ENCODE measurements at places on chromosomes 16 and 17.

- DNase-seq: no peak
These were observed 73.2 kb upstream of the MRTFB start for GRCh38 chr16:13997933-13998332.

DNA sequence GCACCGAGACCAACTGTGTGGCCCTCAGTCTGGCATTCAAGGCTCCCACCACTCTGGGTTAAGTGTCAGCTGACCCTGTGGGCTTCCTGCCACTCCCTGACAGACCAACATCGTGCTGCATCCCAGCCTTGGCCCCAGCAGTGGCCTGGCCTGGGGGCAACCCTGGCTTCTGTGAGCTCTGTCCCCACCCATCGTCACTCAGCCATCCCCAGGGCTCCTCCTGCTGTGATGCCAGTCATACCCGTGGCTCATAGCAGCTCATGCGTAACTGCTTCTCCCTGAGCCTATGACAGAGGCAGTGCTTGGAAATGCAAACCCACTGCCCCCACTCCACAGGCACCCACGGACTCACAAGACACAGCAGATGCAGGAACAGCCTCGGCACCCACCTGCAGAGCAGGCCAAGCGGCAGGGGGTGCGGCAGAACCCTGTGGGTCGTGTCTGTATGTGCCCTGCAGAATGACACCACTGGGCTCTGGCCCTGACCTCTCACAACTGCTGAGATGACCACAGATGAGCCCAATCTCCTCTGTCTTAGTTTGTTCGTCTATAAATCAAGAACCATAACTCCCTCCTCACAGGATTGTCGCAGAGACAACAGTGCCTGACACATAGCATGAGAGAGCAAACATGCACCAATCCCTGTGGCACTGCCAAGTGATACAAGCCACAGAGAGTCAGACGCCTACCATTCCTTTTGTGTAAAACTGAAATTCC, 26.6 kb downstream of the PIEZO1 start:
- no peak for DNase-seq

- DNase-seq: no peak
These were observed 11.3 kb downstream of the CACNG4 start for GRCh38 chr17:66975614-66976378.

DNA sequence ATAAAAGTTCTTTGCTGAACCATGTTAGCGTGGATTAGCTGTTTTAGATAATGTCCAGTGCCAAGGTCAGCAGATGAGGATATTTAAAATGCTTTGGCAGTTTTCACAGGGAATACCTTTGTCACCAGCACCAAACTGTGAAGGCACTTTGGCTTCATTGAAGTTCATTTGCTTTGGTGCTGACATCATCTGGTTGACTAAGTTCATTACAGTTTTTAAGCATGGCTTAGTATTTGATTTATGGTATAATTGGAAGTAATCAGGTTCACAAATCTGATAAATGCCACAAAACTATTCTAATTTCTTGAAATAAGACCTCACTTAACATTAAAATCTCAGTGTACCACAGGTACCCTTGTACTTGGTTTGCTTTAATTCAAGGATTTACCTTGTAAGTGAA, 4.3 kb downstream of the GID4 start:
- DNase-seq: no peak

DNA sequence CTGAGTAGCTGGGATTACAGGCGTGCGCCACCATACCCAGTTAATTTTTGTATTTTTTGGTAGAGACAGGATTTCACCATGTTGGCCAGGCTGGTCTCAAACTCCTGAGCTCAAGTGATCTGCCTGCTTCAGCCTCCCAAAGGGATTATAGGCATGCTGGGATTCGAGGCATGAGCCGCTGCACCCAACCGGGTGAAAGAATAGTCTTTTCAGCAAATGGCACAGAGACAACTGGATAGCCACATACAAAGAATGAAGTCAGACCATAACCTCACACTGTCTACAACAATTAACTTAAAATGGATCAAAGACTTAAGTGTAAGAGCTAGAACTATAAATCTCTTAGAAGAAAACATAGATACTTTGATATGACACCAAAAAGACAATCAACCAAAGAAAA, 67.6 kb downstream of the TBC1D16 start:
- DNase-seq: no peak

- DNase-seq: no peak
These were observed 250.4 kb downstream of the MRTFB start for GRCh38 chr16:14321542-14321941.

DNA sequence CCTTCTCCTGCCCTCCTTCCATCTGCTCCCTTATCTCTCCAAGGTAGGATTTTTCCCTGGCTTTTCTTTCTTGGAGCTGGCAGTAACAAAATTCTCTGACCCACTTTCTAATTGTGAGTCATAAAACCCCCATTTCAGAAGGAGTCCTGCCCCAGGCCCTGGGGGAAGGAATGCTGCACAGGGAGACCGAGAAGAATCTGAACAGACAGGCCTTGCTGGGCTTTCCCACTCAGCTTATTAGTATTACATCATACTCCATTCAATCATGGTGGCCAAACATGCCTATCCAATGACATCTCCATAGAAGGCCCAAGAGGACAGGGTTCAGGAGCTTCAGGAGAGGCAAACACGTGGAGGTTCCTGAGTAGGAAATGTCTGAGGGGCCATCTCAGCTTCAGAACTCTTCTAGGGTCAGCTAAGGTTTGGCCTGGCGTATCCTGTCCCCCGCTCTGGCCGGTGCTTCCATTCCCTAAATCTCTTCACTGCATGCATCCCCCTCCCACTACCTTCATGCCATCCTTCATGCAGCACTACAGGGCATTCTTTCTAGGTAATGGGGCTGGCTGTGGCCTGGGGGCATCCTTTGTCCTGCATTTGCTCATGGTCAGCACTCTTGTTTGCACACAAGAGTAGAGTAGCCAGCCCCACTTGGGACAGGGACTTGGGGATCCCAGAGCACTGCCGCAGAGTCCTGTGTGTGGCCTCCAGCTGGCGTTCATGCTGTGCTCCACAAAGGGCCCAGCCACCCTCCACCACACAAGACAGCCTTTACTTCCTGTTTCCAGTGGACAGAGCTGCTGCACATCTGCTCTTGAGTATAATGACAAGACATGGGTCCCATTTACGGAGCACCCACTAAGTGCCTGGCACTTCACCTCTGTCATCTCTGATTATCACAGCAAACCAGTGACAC, 8.2 kb downstream of the SLC6A2 start:
- DNase-seq: no peak

GRCh38 chr16:787978-788398, at the start of gene RPUSD1:
Gene RPUSD1 (minus strand): TSS chr16:788381. CDS start chr16:787737, 644 bp downstream.
- DNase-seq: no peak

DNA sequence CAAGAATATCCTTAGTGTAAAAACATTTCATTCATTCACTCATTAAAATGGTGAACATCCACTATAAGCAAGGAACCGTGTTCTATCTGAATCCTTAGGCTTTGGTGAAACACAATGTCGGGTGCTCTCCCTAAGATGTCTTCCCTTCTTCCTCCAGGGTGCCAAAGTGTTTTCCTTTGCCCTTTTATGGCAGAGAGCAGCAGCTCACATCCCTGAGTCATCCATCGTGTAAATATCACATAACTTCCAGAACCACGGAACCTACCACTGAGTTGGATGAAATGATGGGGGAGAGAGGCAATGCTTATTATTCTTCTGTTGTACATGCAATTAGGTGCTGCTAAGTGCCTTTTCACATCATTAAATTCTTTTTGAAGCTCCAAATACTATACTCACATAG, 50.2 kb downstream of the DNAH3 start:
- no peak for DNase-seq

DNA sequence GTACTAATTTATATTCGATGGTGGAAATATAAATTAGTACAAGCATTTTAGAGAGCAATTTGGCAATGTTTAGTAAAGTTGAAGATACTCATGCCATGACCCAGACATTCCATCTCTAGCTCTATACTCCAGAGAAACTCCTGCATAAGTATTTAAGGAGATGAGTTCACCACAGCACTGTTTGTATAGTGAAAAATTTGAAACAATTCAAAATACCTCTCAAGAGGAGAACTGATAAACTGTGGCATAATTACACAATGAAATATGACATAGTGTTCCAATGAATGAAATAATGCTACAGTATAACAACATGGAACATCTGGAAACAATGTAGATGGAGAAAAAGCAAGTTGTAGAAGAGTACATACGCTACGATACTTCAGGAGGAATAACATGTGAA, 48.6 kb upstream of the IRX3 start:
- DNase-seq: no peak

DNA sequence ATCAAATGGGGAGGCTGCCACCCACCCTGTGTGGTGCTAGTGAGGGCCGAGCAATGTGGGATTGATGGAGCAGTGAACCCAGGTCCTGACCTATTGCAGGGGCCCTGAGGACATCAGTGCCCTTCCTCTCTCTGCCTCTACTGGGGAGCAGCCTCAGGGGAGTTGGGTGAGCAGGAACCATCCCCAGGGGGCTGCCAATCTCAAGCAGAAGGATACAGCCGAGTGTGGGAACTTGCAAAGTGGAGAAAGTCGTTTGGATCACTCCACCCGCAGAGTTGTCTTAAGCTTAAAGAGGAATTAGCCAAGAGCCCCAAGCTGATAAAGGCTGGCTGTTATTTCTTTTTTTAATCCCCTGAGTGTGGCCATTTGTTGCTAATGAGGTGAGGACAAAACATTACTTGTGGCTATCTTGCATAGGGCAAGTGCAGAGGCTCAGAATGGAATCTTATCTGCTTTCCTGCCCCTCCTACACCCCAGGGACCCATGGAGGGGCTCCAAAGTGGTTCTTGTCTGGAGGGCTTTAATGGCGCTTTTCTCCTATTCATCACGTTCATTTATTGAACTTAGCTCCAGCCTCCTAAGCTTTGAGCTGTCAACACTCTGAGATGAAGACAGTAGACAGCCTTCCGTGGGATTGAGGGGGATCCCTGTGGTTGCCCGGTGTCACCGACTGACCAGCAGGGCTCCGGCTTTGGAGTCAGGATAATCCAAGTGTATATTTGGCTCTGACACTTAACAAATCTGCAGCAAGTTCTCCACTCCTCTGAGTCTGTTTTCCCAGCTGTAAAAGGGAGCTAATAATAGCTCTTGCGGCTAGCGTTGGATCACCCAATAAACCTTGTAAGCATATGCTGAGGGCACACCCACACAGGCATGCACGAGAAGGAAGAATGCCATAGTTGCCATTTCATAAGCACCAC, 45.1 kb downstream of the MYH11 start:
- DNase-seq: no peak

DNA sequence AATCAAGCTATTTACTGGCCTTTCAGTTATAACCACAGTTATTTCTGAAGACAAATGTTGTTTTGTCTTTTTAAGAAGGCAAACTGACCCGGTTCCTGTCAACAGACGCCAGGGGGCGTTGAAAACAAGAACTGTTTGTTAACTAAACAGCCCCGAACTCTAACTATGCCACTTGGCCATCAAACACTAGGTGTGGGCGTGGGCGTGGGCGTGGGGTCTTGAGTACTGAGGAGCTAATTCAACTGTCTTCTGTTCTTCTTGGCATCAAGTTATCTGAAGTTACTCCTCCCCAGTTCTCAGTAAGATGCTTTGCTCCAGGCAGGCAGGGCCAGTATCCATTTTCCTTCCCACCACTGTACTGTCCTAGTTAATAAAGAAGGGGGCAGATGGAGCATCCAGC, 63.3 kb upstream of the MTMR4 start:
- DNase-seq: peak; percentile 60

GRCh38 chr16:11972128-11972527, 4.4 kb upstream of the SNX29 start:
- no peak for DNase-seq

DNA sequence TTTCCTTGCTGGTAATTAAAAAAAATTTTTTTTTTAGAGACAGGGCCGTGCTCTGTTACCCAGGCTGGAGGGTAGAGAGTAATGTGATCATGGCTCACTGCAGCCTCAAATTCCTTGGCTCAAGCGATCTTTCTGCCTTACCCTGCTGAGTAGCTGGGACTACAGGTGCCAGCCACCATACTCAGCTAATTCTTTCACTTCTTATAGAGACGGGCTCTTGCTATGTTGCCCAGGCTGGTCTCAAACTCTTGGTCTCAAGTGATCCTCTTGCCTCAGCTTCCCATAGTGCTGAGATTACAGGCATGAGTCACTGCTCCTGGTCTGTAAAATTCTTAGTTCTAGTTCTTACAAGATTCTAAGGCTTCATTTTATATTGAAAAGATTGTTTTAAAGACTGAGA, 11.1 kb downstream of the SMIM36 start:
- no peak for DNase-seq

GRCh38 chr17:46166692-46167249, 26.5 kb downstream of the KANSL1 start:
- DNase-seq: no peak

GRCh38 chr17:20982589-20983358, 60.0 kb downstream of the USP22 start:
- no peak for DNase-seq

DNA sequence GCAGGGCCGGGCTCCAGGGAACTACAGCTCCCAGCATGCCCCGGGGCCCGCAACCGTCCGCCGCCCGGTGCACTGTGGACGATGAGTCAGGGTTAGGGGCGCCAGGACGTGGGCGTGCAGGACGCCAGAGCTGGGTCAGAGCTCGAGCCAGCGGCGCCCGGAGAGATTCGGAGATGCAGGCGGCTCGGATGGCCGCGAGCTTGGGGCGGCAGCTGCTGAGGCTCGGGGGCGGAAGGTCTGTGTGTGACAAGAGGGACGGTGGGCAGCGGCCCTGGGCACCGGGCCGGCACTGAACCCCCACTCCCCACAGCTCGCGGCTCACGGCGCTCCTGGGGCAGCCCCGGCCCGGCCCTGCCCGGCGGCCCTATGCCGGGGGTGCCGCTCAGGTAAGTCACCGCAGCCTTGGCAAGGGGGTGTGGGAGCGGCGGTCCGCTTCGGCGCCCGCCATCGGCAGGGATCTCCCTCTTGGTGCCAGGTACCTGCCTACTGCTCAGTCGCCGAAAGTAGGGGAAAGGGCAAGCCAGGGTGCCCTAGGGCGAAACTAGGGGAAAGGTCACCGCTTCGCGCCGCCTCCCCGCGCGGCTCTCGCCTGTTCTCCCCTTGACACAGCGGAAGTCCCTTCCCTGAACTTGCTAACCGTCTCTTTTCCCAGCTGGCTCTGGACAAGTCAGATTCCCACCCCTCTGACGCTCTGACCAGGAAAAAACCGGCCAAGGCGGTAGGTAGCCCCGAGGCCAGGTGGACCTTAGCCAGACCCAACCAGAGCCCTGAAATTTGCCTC, at the start of the genes ACADVL and DLG4:
TSS of gene ACADVL (plus strand) at position 127 of the 781 bp plus-strand sequence. CDS start at position 174, 47 bp downstream.
TSS of gene DLG4 (minus strand) at position 25 of the 781 bp plus-strand sequence.
- peak; percentile 81 for DNase-seq

- no peak for DNase-seq
These were observed 16.1 kb downstream of the CCR7 start for GRCh38 chr17:40548982-40549685.
